ENCODE measurements at places on chromosomes 12 and 14.

- DNase-seq: no peak
- H3K4me1 ChIP-seq: no peaks in the 10 kb centered on the region
- H3K27ac ChIP-seq: no peak overlapping the region
- H3K27me3 ChIP-seq: no peaks in the 10 kb centered on the region
These were observed 19.5 kb downstream of the CCDC91 start for GRCh38 chr12:28209782-28210181.

DNA sequence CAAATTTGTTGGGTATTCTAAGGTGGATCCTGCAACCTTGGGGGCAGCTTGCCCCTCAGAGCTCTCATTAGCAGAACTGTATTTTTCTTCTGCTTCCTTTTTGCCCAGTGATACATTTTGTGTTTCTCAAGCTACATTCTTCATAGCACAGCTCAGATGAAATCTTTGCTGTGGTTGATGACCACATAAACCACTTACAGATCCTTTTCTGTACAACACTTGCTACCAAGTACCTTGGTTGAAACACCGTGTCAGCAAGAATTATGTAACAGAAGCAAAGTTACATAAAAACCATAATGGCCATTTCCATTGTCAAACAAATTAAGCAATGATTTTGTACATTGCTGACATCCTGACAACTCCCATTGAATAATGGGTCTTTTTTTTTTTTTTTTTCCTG, 9.7 kb upstream of the PLBD1 start:
- H3K4me3 ChIP-seq: no peak overlapping the region
- no peaks in the 10 kb centered on the region for H3K27me3 ChIP-seq
- no peak for DNase-seq
- H3K4me1 ChIP-seq: no peaks in the 10 kb centered on the region

DNA sequence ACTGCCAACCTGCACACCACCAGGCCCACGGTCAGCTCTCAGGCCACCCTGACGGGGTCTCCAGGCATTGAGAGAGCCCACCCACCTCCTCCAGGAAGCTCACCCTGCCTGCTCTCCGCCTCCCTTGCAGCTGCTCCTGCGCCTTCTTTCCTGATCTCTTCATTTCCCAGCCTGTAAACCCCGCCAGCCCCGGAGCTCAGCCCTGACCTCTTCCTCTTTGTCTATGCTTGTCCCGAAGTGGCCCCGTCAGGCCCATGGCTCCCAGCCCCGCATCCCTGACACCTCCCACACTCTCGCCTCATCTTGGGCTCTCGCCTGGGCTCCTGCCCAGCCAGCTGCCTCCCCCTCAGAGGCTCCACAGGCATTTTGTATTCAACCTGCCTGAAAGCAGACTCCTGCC, 139.3 kb downstream of the CALM1 start:
- no peaks in the 10 kb centered on the region for H3K27me3 ChIP-seq
- no peak overlapping the region for H3K4me3 ChIP-seq
- no peak overlapping the region for H3K27ac ChIP-seq
- DNase-seq: no peak
- no peaks in the 10 kb centered on the region for H3K4me1 ChIP-seq

DNA sequence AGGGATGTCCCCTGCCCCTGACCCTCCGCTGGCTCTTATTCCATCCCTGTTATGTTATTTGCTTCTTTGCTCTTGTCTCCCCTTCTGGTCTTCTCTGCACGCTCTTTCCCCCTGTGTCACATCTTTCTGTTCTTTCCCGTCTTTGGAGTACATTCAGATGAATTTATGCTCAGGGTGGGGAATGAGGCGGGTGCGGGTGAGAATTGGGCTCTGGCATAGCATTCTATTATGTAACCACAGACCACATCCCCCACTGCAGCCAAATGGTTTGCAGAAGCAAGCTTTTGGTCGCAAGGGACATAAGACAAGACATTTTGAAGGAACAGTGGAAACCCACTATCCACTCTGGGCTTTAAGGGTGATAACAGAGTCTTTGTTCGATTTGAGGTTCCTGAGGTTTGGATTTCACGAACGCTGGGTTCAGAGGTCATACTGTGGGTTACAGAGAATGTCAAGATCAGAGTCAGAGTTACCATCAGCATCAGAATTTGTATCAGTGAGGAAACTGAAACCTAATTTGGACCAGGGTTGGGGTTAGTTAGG, 3.8 kb downstream of the ENDOU start:
- DNase-seq: peak; percentile 40
- no peak overlapping the region for H3K27ac ChIP-seq
- no peaks in the 10 kb centered on the region for H3K36me3 ChIP-seq
- H3K4me3 ChIP-seq: no peak overlapping the region

DNA sequence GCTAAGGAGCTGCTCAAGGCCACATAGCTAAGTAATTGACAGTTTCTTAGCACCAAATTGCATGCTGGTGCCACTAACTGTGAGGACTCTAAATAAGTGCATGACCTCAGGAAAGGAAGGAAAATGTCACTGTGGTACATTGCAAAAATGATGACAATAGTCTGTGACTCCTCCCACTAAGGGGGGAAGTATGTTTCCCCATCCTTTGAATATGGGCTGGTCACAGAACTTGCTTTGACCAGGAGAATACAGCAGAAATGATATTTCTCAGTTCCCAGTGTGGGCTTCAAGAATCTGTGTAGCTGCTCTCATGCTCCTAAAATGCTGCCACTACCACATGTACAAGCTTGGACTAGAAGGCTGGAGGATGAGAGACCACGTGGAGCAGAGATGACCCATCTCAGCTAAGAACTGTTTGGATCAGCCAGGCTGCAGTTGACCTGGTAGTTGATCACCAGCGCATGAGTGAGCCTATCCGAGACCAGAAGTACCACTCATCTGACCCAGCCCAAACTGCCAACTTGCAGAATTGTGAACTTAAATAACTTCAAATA, 42.2 kb upstream of the NOS1 start:
- no peaks in the 10 kb centered on the region for H3K36me3 ChIP-seq
- no peak overlapping the region for H3K27ac ChIP-seq
- no peak overlapping the region for H3K4me3 ChIP-seq
- no peaks in the 10 kb centered on the region for H3K4me1 ChIP-seq
- no peaks in the 10 kb centered on the region for H3K27me3 ChIP-seq
- no peak for DNase-seq

GRCh38 chr14:73630009-73630780, 14.6 kb upstream of the DNAL1 start:
- no peaks in the 10 kb centered on the region for H3K4me1 ChIP-seq
- no peaks in the 10 kb centered on the region for H3K27me3 ChIP-seq
- no peak for DNase-seq
- no peak overlapping the region for H3K27ac ChIP-seq
- no peaks in the 10 kb centered on the region for H3K36me3 ChIP-seq

GRCh38 chr12:57712701-57713100, 18.8 kb downstream of the OS9 start:
- H3K36me3 ChIP-seq: peaks cover 32% of the 10 kb centered on the region
- DNase-seq: no peak
- no peaks in the 10 kb centered on the region for H3K4me1 ChIP-seq
- H3K4me3 ChIP-seq: no peak overlapping the region

GRCh38 chr14:80310938-80311750, 99.8 kb upstream of the DIO2 start:
- no peak for DNase-seq
- no peaks in the 10 kb centered on the region for H3K27me3 ChIP-seq
- H3K36me3 ChIP-seq: no peaks in the 10 kb centered on the region
- H3K4me3 ChIP-seq: no peak overlapping the region

- no peaks in the 10 kb centered on the region for H3K36me3 ChIP-seq
- H3K27ac ChIP-seq: no peak overlapping the region
- no peak overlapping the region for H3K4me3 ChIP-seq
- peaks cover 40% of the 10 kb centered on the region for H3K4me1 ChIP-seq
- no peak for DNase-seq
These were observed 4.6 kb upstream of the CACNB3 start for GRCh38 chr12:48813465-48814261.

- no peaks in the 10 kb centered on the region for H3K4me1 ChIP-seq
- no peaks in the 10 kb centered on the region for H3K27me3 ChIP-seq
- peaks cover 42% of the 10 kb centered on the region for H3K36me3 ChIP-seq
- H3K4me3 ChIP-seq: no peak overlapping the region
- DNase-seq: no peak
- no peak overlapping the region for H3K27ac ChIP-seq
These were observed 13.7 kb downstream of the NRDE2 start for GRCh38 chr14:90318016-90318415.

GRCh38 chr12:72286526-72286925, 14.4 kb downstream of the TRHDE start:
- no peak for DNase-seq
- H3K27ac ChIP-seq: no peak overlapping the region
- H3K4me1 ChIP-seq: no peaks in the 10 kb centered on the region
- H3K4me3 ChIP-seq: no peak overlapping the region
- no peaks in the 10 kb centered on the region for H3K36me3 ChIP-seq

DNA sequence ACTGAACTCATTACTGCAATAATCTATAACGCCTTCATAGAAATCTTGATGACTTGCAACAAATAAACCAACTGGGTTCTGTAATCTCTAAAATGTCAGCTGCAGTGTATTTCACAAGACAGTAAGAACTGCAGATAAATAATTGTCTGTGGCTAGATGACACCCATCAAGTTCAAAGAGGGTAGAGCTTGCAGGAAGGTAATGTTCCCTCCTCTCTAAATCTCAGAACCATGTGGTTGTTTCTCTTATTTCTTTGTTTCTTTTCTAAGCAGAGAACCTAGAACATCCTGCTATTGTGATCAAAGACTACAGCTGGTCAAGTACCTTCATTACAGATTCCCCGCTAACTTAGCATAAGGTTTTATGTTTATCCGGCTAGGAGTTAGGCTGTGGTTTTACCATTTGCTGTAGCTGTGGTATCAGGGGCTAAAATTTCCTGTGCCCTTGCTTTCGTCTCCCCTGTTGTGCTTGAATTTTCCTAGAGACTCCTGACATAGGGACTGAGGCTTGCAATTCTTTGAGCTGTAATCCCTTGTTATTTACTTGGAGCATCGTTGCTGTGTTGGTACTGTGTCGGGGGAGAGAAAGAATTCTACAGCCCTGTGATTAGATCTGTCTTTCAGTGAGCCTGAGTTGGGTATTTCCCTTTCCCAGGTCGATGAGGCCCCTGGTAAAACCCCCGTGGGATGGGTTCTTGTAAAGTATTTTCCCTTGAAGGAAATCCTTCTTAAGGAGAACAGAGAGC, 253.1 kb upstream of the BTG1 start:
- H3K36me3 ChIP-seq: no peaks in the 10 kb centered on the region
- H3K4me1 ChIP-seq: peaks cover 40% of the 10 kb centered on the region
- peak overlapping the region; percentile 32 for H3K27ac ChIP-seq
- H3K27me3 ChIP-seq: no peaks in the 10 kb centered on the region
- no peak for DNase-seq

DNA sequence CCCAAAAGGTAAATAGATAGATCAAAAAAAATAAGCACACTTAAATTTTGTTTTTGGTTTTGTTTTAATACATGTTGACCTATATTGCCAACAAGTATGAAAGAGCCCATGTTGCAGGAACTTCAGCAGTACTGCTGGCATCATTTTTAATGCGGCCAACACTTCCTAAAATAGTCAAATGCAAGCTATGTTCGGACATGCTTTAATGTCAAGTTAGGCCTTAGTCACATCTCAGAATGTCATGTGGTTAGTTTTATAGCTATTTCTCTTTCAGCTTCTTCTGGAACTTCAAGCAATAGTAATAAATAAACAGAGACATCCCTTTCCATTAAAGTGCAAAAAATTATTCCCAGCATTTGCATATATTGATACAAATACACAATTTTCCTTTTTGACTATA, 153.4 kb downstream of the PIK3C2G start:
- H3K27me3 ChIP-seq: no peaks in the 10 kb centered on the region
- no peaks in the 10 kb centered on the region for H3K36me3 ChIP-seq
- no peak overlapping the region for H3K4me3 ChIP-seq
- no peak overlapping the region for H3K27ac ChIP-seq
- no peak for DNase-seq

DNA sequence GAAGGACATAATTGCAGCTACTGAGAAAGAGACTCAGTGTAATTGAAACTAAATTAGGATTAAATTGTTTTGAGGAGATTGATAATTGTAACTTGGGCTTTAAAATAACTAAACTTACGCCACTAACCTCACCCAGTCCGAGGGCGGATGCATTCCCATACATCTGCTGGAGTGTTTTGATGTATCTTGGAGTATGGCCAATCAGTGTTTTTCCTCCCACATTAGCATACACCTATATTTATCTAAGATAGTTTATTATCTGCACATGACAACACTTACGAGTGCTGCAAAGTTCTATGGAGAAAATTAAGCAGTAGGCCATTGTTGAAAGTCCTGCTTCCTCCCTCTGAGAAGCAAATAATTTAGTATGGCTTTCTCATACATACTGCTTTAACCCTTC, 184.7 kb upstream of the PLEKHG7 start:
- H3K4me3 ChIP-seq: no peak overlapping the region
- H3K36me3 ChIP-seq: no peaks in the 10 kb centered on the region
- no peaks in the 10 kb centered on the region for H3K4me1 ChIP-seq
- no peak overlapping the region for H3K27ac ChIP-seq

GRCh38 chr14:68547305-68548193, 245.3 kb downstream of the ZFP36L1 start:
- no peak overlapping the region for H3K4me3 ChIP-seq
- no peaks in the 10 kb centered on the region for H3K36me3 ChIP-seq
- no peak for DNase-seq
- H3K27me3 ChIP-seq: no peaks in the 10 kb centered on the region
- no peak overlapping the region for H3K27ac ChIP-seq

- no peak overlapping the region for H3K27ac ChIP-seq
- no peaks in the 10 kb centered on the region for H3K27me3 ChIP-seq
- H3K36me3 ChIP-seq: no peaks in the 10 kb centered on the region
- no peak for DNase-seq
These were observed 379.3 kb downstream of the DPF3 start for GRCh38 chr14:72514660-72515025.

- no peaks in the 10 kb centered on the region for H3K36me3 ChIP-seq
- DNase-seq: no peak
- H3K27ac ChIP-seq: no peak overlapping the region
- H3K4me3 ChIP-seq: no peak overlapping the region
These were observed 136.6 kb upstream of the SLC38A2 start for GRCh38 chr12:46509135-46509534.

DNA sequence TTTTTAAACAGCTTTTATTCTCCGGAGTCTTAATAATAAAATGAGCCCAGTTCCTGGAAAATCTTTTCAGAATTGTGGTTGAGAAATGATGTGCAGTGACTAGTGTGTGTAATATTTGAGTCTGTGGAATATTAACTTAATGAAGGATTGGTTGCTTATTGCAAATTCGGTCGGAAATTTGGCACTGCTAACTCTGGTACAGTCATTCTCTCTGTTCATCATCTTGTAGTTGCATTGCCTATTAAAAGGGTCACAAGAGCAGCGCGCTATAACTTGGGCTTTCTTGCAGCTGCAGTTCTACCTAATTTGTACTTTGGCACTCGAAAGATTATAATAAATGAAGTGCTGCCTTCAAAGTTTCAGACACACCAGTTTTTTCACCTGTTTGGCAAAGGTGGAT, 146.0 kb downstream of the FLRT2 start:
- no peaks in the 10 kb centered on the region for H3K36me3 ChIP-seq
- no peaks in the 10 kb centered on the region for H3K4me1 ChIP-seq
- no peak overlapping the region for H3K27ac ChIP-seq
- no peaks in the 10 kb centered on the region for H3K27me3 ChIP-seq

GRCh38 chr12:53067074-53067992, 11.9 kb downstream of the SPRYD3 start:
- H3K4me1 ChIP-seq: no peaks in the 10 kb centered on the region
- no peak for DNase-seq
- H3K36me3 ChIP-seq: peaks cover 40% of the 10 kb centered on the region
